ENCODE measurements at places on chromosomes 3 and 15. TPM values are rescaled to one million over a fixed set of nuclear protein-coding genes. Genes with fewer than 3 reads are reported as not detected.

The MAGEL2 gene
- 1.3 TPM for polyA plus RNA-seq

The PYGO1 gene
- 0.95 TPM for polyA plus RNA-seq

The LRRC31 gene
- not detected for polyA plus RNA-seq

The ZSCAN2 gene
- 10.7 TPM for polyA plus RNA-seq

The CACNA1D gene
- polyA plus RNA-seq, result 2.8 TPM

The DLL4 gene
- 6.8 TPM for polyA plus RNA-seq

The FAM43A gene
- 3.8 TPM for polyA plus RNA-seq

The TERC gene
- not detected for polyA plus RNA-seq

The ITIH1 gene
- polyA plus RNA-seq, result not detected

The MITF gene
- 1.6 TPM for polyA plus RNA-seq

The ITIH3 gene
- 0.54 TPM for polyA plus RNA-seq

The RTP3 gene
- polyA plus RNA-seq, result not detected

The GOLGA6A gene
- not detected for polyA plus RNA-seq
